ENCODE measurements at places on chromosomes 6 and 20. TPM values are rescaled to one million over a fixed set of nuclear protein-coding genes. Genes with fewer than 3 reads are reported as not detected.

The SLC22A7 gene
- total RNA-seq, result 0.34 TPM

The MAS1 gene
- total RNA-seq, result not detected

The SIRPD gene
- total RNA-seq, result not detected

DNA sequence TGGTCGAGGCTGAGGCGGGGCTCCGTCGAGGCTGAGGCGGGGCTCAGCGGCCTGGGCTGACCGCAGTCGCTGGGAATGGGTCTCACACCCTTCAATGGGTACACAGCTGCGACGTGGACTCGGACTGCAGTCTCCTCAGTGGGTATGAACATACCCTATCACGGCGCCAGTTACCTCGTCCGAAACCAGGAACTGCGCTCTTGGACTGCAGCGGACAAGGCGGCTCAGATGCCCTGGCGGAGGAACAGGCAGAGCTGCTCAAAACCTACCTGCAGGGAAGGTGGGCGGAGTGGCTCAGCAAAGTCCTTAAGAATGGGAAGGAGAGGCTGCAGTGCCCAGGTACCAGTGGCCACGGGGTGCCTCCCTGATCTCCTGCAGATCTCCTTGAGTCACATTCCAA, 14.2 kb downstream of the HLA-A start:
- no peaks in the 10 kb centered on the region for H3K27me3 ChIP-seq
- DNase-seq, result no peak
- H3K4me3 ChIP-seq, result no peak overlapping the region
- peaks cover 4% of the 10 kb centered on the region for H3K36me3 ChIP-seq
- H3K27ac ChIP-seq, result no peak overlapping the region

GRCh38 chr6:23783901-23784300, 342.1 kb upstream of the NRSN1 start:
- no peaks in the 10 kb centered on the region for H3K36me3 ChIP-seq
- no peak overlapping the region for H3K27ac ChIP-seq
- no peaks in the 10 kb centered on the region for H3K27me3 ChIP-seq
- DNase-seq, result no peak
- H3K4me3 ChIP-seq, result no peak overlapping the region

DNA sequence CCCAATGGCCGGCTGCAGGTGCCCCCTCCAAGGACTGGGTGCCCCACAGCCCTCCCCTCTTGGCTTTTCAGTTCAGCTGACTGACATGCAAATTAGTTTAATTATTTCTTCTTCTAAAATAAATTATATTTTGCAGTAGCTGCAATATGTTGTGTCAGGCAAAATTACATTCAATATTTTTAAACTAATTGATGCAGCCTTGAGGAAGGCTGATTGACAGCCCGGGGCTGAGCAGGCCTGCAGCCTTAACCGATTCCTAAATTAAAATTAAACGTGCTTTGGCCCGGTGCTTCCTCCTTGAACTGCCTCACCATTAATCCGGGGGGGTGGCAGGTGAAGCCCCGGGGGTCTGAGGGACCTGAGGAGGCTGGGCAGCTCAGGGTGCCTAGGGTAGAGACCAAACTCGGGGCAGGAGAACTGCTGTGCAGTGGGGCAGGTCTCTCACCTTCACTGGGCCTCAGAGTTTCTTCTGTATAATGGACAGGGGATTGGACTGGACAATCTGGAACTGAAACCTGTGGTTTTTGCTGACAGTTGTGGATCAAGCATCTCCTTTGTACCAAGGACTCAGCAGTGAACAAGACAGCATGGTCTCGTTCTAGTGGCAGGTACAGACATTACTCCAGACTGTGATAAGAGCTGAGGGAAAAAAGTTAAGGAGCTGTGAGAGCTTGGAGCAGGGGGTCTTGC, 72.5 kb downstream of the CD40 start:
- H3K4me3 ChIP-seq, result no peak overlapping the region
- peaks cover 4% of the 10 kb centered on the region for H3K27me3 ChIP-seq
- H3K4me1 ChIP-seq, result peaks cover 17% of the 10 kb centered on the region
- no peak overlapping the region for H3K27ac ChIP-seq
- no peak for DNase-seq

GRCh38 chr20:25467441-25467840, 60.0 kb downstream of the GINS1 start:
- H3K36me3 ChIP-seq, result peaks cover 11% of the 10 kb centered on the region
- no peak for DNase-seq
- H3K27ac ChIP-seq, result no peak overlapping the region
- H3K4me3 ChIP-seq, result no peak overlapping the region
- peaks cover 10% of the 10 kb centered on the region for H3K27me3 ChIP-seq
- H3K4me1 ChIP-seq, result peaks cover 17% of the 10 kb centered on the region

GRCh38 chr6:5712349-5713215, 294.1 kb downstream of the NRN1 start:
- H3K4me3 ChIP-seq, result no peak overlapping the region
- no peaks in the 10 kb centered on the region for H3K27me3 ChIP-seq
- no peak overlapping the region for H3K27ac ChIP-seq
- no peak for DNase-seq
- H3K4me1 ChIP-seq, result no peaks in the 10 kb centered on the region
- H3K36me3 ChIP-seq, result peaks cover 12% of the 10 kb centered on the region

DNA sequence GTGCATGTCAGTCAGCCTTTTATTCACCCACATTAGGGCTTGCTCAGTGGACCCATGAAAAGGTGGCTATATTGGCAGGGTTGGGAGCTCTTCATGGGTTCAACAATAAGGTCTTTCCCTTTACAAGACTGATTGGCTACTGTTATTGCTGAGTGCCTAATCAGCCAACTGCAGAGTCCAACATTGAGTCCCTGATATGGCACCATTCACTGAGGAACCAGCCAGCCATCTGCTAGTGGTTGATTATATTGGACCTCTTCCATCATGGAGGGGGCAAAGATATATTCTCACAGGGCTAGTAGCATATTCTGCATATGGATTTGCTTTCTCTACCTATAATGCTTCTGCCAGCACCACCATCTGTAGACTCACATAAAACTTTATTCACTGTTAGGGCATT, 69.9 kb downstream of the CDKAL1 start:
- peaks cover 17% of the 10 kb centered on the region for H3K4me1 ChIP-seq
- H3K36me3 ChIP-seq, result no peaks in the 10 kb centered on the region
- H3K27ac ChIP-seq, result no peak overlapping the region
- no peak for DNase-seq
- no peak overlapping the region for H3K4me3 ChIP-seq

DNA sequence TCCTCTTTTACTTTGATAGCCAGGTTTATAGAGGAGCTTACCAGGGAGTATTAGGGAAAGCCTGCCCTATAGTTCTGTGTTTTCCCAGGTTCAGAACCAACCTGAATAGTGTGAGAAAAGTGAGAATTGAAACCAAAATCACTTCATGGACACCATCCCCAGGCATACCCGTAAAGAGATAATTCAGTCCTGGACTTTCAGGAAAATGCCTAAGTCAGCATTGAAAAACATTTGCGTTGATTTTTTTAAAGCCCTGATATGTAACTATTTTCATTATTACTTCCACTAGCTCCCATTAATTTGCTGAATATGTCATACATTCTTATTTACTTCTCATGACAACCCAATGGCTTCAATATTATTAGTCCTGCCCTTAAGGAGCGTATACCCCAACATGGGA, 77.4 kb upstream of the TCF21 start:
- H3K4me3 ChIP-seq, result no peak overlapping the region
- no peak overlapping the region for H3K27ac ChIP-seq
- no peak for DNase-seq
- H3K36me3 ChIP-seq, result no peaks in the 10 kb centered on the region

GRCh38 chr6:125019281-125019680, 57.0 kb downstream of the RNF217 start:
- H3K36me3 ChIP-seq, result no peaks in the 10 kb centered on the region
- no peak for DNase-seq
- H3K27ac ChIP-seq, result no peak overlapping the region
- no peaks in the 10 kb centered on the region for H3K27me3 ChIP-seq

- no peak overlapping the region for H3K27ac ChIP-seq
- peaks cover 6% of the 10 kb centered on the region for H3K36me3 ChIP-seq
- no peak for DNase-seq
- H3K4me1 ChIP-seq, result peaks cover 2% of the 10 kb centered on the region
- no peak overlapping the region for H3K4me3 ChIP-seq
Measured at GRCh38 chr20:25565578-25566157, 19.7 kb downstream of the NINL start.

DNA sequence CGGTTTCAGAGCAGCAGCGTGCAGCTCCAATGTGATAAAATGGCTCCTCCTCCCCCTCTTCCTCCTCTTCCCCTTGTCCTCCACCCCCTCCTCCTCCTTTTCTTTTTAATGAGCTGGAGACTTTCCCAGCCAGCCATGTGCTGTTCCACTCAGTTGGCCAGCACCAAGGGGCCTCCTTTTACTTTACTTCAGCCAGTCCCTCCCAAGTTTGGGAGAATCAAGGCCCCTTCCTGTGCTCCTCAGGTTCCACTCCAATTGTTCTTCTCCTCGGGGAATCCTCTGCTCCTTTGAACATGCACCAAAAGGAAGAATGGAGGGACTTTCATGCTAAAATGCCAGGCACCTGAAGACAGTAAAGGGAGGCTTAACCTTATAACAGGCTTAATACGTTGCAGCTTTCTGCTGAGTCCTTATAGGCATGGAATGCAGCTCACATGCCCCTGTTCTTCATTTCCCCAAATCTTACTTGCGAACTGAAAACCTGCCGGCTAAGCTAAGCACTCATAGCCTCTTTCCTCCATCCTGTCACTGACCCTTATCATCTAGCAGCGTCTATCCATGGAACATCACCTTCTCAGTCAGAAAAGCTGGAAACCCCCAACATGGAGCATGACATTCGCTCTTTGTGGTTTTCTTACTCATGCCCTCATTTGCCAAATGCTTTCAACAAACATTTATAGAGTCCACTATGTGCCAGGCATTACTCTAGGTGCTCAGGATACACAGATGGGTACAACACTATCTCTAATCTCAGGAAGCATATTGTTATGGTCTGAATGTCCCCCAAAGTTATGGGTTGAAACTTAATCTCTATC, 170.6 kb downstream of the PHACTR1 start:
- H3K36me3 ChIP-seq, result peaks cover 15% of the 10 kb centered on the region
- H3K27me3 ChIP-seq, result peaks cover 8% of the 10 kb centered on the region
- no peak overlapping the region for H3K4me3 ChIP-seq

GRCh38 chr6:147201885-147202515, 2.2 kb upstream of the STXBP5 start:
- peak overlapping the region; percentile 98 for H3K4me3 ChIP-seq
- DNase-seq, result peak; percentile 22
- peaks cover 11% of the 10 kb centered on the region for H3K27me3 ChIP-seq
- peaks cover 7% of the 10 kb centered on the region for H3K4me1 ChIP-seq
- peak overlapping the region; percentile 98 for H3K27ac ChIP-seq

DNA sequence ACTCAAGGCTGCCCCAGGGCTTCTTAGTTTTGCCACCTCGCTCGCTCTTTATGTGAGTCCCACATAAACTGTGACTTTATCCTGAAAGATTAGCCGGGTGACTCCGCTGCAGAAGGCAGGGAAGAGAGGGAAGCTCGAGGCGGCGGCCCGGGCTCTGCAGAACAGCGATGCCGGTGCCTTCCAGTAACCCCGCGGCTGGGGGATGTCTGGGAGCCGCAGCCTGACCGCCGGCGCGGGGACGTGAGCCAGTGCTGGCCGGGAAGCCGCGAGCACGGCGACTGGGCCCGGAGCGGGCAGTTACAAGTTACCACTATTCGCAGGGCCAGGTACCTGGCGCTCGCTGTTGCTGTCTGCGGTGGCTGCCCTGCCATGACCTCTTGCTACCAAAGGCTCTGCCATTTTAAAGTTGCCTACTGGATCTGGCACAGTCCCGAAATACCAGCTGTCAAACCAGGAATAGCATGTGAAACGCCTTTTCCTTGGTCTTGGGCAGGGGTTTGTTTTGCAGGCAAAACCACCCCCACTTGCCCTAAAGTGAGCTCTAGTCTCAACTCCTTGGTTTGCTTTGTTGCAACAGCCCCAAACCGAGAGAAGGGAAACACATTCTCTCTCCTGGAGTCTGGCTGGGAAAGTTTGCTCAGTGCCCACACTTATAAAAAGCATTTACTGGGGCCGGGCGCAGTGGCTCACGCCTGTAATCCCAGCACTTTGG, 124.0 kb upstream of the SLC2A12 start:
- no peak overlapping the region for H3K27ac ChIP-seq
- peaks cover 10% of the 10 kb centered on the region for H3K27me3 ChIP-seq
- no peaks in the 10 kb centered on the region for H3K36me3 ChIP-seq
- H3K4me3 ChIP-seq, result peak overlapping the region; percentile 95
- H3K4me1 ChIP-seq, result peaks cover 7% of the 10 kb centered on the region

- no peaks in the 10 kb centered on the region for H3K4me1 ChIP-seq
- no peak for DNase-seq
- H3K27me3 ChIP-seq, result no peaks in the 10 kb centered on the region
Measured at GRCh38 chr6:111098597-111098996, 11.3 kb downstream of the SLC16A10 start.

DNA sequence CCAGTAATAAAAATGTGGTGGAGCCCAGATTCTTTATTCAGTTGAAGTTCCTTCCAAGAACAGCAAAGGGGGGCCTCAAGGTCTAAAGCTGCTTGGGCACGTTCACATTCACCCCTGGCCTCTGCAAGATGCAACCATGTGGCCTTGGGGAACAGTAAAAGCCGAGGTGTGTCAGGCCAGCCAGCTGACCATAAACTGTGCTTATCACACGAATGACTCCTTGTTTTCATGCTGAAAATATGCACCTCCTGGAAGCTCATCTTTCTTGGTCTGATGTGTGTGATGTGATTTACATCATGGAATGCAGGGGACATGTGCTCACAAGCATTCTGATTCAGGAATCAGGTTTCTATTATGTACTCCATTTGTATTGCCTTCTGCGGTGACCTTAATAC, 211.6 kb upstream of the MARCKS start:
- H3K4me3 ChIP-seq, result no peak overlapping the region
- H3K4me1 ChIP-seq, result no peaks in the 10 kb centered on the region
- DNase-seq, result no peak

DNA sequence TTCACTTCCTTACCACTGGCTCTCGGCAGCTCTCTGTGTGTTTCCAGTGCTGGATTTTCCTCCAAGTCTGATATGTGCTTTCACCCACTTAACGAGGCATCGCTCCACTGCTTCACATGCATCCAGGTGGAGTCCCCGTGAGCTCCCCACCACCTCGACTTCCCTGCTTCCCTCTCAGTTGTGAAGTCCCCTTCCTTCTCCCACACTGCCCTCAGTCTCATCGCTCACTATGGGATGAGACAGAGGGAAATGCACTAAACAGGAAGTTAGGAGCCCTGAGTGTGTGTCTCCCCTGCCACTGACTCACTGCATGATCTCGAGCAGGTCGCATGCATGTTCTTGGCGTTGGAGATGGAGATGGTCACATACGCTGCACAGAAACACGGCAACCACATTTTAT, 84.0 kb downstream of the MTHFD1L start:
- H3K4me3 ChIP-seq, result no peak overlapping the region
- no peaks in the 10 kb centered on the region for H3K4me1 ChIP-seq

GRCh38 chr6:44216677-44217331, at the start of gene MYMX:
Gene MYMX, plus strand, starts transcription at chr6:44216926. Its CDS starts 546 bp downstream, at chr6:44217472.
- H3K27ac ChIP-seq, result peak within 1 kb of the TSS; percentile 80
- peaks cover 8% of the 10 kb centered on the region for H3K4me1 ChIP-seq
- no peaks in the 10 kb centered on the region for H3K36me3 ChIP-seq
- peak within 1 kb of the TSS; percentile 37 for H3K4me3 ChIP-seq
- DNase-seq, result no peak

DNA sequence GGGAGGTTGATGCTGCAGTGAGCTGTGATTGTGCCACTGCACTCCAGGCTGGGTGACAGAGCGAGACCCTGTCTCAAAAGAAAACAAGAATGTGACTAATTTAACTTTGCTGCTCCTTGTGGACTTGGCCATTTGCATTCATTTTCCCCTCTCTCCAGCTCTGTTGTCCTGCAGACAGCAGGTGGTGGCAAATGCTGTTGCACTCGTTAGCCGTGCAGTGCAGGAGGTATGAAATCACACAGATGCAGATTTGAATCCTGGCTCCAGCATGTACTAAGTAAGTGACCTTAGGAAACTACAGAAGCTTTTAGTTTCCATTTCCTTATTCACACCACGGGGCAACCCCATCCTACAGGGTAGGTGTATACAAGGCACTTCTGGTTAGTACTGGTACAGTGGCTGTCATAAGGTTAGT, 9.6 kb upstream of the BEND3 start:
- peak overlapping the region; percentile 64 for H3K27ac ChIP-seq
- H3K4me1 ChIP-seq, result peaks cover 5% of the 10 kb centered on the region
- peak overlapping the region; percentile 25 for H3K4me3 ChIP-seq
- DNase-seq, result peak; percentile 41
- H3K27me3 ChIP-seq, result peaks cover 4% of the 10 kb centered on the region
